ENCODE measurements at places on chromosomes 1 and 21.

DNA sequence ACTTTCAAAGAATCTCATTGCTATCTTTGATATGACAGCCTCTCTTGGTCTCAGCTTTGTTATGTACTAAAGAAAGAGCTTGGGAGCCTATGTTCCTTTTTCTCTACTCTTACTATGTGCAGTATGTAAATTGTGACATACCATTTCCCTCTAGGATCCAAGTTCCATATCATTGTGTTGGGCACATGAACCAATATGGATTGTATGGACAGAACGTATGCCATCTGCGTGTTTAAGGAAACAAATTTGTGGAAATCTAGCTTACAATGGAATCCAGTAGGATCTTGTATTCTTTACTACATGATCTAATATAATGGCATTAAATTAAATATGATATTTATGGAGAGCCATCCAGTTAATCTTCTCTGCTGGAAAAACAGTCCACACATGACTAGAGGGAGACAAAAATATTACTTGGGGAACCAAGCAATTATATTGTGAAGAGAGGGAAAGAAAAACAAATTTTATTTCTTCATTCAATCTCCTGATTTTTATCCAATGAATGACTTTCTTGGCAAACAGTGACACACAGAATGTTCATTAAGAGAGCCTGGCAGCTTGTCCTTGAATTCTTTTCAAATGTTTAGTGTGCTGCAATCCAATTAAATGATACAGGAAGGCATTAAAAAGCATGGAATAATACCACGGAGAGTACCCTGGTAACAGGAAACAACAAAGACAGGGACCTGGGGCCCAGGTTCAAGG is 106.5 kb upstream of the DAB1 start:
- no peak for DNase-seq

DNA sequence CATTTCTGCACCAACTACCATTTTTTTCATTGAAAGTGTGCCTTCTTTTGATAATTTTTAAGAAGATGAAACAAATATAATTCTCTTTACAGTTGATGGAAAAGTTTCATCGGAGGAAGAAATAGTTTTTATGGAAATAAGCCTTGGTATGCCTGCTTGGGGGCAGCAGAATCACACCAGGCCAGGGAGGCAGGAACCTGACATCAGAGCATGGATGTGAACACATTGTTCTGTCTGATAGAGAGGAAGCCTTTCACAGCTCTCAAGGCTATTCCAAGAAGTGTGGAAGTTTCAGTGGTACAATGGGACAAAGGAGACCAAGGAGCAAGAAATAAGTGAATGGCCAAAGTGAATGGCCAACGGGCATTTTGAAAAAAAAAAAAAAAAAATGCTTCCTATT is 162.2 kb upstream of the KCNK2 start:
- DNase-seq = no peak

- no peak for DNase-seq
These were observed 280.9 kb downstream of the TPR start for GRCh38 chr1:186094172-186094571.

GRCh38 chr1:160662910-160663309 is 16.1 kb upstream of the SLAMF1 start:
- DNase-seq = no peak

DNA sequence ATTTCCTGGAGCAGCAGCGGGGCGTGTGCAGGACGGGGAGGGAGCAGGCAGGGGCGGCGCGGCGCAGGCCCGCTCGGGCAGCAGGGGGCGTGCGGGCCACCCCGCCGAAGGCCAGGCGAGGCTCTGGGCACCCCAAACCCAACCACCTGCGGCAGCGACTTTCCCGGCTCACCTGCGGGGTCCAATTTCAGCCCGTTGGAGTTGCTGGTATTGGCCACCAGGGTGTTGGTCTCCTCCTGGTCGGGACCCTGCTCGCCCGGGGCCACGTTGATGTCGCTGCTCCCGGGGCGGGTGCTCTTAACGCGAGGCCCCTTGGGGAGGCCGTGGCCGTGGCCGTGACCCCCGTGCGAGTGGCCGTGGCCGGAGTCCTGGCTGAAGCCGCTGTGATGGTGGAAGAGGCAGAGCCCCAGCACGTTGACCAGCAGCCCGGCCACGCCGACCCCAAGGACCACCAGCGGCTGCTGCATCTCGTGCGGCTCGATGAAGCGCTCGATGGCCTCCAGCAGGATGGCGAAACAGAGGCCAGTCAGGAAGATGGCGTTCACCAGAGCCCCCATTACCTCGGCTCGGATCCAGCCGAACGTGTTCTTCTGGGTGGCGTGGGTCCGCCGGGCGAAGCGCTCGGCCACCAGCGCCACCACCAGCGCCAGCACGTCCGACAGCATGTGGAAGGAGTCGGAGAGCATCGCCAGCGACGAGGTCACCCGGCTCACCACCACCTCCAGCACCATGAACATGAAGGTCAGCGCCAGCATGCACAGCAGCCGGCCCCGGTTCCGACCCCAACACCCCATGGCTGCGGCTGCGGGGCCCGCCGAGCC is 932 bp downstream of the SLC30A1 start:
- peak; percentile 24 for DNase-seq

GRCh38 chr1:181089017-181089675 is 646 bp downstream of the IER5 start:
- DNase-seq = peak; percentile 17

DNA sequence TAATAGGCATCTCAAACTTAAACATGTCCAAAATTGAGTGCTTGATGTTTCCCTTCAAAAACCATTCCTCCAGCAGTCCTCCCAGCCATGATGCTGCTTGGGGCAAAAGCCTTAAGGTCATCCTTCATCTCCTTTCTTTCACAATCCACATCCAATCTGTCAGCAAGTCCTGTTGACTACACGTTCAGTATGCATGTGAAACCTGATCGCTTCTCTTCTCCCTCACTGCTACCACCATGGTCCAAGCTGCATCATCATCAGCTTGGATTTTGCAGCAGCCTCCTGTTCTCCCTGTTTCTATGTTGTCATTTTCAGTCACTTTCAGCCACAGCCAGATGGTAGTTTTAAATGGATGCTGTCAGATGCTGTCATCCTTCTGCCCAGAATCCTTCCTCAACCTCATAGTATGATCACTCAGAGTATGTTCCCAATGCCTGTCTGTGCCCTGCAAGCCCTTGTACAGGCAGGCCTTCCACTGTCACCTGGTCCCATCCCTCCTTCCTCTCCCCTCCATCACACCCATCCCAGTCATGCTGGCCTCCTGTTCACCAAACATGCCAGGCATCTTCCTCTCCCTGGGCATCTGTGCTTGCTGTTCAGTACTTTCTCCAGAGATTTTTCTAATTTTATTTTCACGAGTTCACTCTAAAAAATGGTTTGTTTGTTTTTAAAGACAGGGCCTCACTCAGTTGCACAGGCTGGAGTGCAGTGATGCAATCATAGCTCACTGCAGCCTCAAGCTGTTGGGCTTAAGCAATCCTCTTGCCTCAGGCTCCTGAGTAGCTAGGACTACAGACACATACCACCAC is 66.0 kb downstream of the SYDE2 start:
- DNase-seq = no peak

GRCh38 chr1:203453616-203454015 is 22.0 kb upstream of the PRELP start:
- DNase-seq = no peak

GRCh38 chr1:220093361-220094015 is 444 bp upstream of the IARS2 start:
- no peak for DNase-seq

DNA sequence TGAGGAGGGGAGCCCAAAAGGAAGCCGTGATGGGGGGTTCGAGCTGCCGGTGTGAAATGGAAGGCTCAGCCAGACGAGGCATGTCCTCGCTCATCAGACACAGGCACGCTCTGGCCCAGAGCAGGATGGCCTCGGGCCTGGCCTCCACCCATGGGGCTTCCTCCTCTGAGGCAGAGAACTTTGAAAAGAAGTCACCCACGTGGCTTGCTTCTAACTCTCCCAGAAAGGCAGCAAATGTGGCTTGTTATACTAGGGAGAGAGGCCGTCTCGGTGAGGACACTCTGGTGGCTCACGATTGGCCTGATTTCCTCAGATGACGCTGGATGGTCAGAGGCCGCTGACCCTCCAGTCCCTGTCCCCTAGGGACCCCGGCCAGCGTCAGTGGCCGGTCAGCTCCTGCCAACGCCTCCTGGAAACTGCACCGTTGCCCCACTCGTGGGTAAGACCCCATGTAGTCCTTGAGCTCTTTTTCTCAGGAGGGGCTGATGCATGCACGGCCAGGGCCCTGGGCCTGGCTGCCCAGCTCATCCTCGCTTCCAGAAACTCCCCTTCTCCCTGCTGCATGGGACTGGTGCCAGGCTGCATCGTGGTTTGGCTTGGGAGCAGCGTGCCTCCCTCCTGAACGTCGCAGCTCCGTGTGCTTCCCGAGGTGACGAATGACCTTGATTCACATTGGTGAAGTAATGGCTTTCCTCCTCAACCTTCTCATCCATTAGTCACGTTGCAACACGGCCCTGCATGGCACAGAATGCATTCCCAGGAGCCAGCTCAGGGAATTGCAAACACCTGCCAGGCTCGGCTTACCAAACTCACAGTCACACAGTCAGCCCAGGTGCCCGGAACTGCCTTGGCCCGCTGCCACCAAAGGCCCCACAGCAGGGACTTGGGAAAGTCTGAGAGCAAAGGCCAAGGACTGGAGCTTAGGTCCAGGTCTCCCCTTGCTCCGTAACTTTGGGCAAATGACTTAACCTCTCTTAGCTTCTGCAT is 58.8 kb downstream of the TOMM20 start:
- DNase-seq = no peak

DNA sequence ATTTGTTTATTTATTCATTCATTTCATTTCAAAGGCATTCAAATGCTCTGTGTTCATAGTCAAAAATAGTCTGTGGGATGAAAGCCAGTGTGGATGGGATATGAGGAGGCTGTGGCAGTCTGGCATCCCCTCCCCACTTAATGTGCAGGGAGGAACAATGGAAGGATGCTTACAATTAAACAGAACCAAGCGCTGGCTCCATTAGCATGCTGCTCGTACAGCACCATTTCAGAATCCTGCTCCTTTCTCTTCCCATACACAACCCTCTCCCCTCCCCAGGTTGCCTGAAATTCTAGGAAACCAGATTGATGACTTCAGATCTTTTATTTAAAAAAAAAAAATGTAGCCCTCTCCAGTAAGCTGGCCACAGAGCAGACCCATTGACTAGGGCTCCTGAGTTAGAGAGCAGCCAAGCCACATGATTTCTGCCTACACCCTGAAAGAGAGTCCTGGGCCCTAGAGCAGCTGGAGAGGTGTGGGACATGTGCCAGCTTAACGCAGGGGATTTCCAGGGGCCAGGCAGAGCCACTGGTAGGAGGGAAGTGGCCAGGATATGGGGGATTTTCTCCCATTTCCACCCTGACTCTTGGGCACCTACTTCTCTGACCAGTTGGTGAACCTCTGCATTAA is 205.2 kb downstream of the ASTN1 start:
- DNase-seq = no peak

DNA sequence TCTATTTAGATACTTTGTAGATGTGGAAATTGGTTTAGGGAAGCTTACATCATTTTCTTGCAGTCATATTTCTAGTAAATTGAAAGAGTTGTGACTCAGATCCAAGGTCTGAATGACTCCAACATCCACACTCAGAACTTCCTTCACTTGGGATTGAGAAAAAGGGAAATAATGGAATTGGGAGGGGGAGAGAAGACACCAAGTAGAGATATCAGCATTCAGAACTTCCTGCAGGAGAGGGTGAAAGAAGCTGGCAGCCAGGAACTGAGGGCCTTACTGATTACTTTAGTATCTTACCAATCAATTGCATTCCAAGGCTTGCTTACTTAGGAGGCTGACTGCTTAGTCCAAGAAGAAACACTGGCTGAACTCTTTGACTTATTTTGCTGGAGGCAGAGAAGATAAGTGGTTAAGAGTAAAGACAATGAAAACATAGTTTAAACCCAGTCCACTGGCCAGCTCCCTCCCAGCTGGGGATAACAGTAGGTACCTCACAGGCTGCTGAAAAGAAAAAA is 21.7 kb downstream of the APP start:
- DNase-seq = no peak

GRCh38 chr1:69109277-69109676 is 458.4 kb upstream of the LRRC7 start:
- no peak for DNase-seq
